ENCODE measurements at places on chromosomes 11 and 22.
A peak's percentile ranks its signal among the peaks of the same experiment; 100 is the strongest.

DNA sequence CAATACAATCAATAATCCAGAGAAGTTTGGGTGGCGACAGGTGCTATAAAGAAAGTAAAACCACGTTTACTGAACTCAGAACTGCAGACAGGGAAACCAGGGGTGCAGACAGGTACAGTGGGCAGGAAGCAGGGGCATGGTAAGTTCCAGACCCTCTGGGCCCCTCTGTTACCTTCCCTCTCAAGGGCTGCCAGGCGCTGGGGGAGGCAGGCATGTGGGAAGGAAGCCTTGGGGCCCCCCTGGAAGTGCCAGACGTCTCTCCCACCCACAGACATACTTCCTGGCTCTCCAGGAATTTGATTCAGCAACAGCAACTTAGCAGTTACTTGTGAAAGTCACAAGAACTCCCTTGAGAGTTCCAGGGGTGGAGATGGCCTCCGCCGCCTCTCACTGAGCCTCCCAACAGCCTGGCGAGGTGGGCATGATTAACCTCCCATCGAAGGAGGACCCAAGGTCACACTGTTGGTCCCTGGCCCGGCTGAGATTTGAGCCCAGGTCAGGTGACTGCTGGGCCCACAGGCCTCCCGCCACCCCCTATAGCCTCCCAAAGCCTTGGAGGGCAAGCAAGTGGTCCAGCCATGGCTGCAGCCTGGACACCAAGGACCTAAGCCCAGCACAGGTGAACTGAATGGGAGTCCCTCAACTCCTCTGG lies 14.1 kb upstream of the TSKU start:
- no peak for DNase-seq

- DNase-seq, result no peak
These were observed 29.1 kb downstream of the DRD2 start for GRCh38 chr11:113446112-113446511.

GRCh38 chr11:67632175-67632981 lies 2.6 kb upstream of the NUDT8 start:
- no peak for DNase-seq

DNA sequence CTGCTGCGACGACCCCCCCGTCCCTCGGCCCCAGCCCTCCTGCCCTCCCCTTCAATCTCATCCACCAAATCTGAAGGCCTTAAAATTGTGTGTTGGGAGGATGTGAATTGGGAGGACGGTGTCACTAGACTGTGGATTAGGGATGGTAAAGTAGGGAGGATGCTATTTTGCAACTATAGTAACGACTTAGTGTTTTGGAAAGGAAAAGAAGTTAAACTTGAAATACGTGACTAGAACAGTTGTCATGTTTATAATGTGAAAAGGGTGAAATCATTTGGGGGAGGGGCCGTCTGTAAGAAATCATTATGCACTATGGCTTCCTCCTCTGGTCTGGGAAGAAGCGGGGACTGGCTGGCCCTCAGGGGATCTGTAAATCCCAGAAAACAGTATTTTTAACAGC lies 43.4 kb upstream of the NNMT start:
- DNase-seq, result no peak

DNA sequence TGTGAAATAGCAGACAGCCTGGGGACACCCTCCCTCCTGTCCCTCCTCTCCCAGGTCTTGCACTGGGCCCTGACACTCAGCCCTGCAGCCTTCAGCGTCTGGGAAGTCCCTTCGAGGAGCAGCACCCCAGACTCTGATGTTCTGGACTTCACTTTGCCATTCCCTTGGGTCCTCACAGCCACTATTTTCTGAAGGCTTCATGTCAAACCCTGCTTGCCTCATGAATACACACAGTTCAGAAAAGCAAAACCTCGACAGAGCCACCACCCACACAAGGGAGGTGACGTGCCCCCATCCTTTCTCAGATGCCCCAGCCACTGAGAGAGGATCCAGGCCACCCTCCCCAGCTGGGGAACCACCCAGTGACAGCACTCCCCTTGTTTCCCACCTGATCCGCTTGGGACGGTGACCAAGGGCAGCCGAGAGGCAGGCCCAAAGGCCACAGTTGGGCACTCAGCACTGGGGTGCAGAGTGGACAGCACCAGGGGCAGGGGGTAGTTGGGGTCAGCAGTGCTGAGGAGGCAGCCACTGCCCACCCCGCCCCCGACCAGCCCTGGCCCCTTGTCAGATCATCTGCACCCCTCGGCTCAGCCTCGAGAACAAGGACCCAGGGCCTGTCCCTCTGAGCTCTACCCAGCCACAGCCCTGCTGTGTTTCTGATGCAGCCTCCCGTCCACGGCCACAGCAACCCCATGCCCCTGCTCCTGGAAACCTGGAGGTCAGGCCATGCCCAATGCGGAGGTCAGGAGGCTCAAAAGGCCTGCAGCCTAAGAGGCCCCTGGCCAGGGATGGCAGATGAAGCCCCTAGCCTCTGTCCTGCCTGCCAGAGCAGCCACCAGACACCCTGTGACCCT lies 3.1 kb upstream of the TNNT3 start:
- no peak for DNase-seq

GRCh38 chr11:66462911-66463310 lies 3.8 kb upstream of the PELI3 start:
- no peak for DNase-seq

DNA sequence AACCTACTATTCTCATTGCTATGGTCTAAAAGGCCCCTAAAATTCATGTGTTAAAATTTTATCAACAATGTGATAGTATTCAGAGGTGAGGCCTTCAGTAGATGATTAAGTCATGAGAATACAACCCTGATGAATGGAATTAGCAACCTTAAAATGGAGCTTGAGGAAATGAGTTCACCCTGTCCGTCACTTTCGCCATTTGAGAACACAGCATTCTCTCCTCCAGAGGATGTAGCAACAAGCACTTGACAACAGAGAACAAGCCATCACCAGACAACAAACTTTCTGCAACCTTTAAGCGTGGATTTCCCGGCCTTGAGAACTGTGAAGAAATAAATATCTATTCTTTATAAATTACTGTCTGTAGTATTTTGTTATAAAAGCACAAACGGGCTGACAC lies 197.0 kb downstream of the SBF2 start:
- DNase-seq, result peak; percentile 21

- no peak for DNase-seq
These were observed 71.0 kb downstream of the SPECC1L start for GRCh38 chr22:24341627-24342026.

DNA sequence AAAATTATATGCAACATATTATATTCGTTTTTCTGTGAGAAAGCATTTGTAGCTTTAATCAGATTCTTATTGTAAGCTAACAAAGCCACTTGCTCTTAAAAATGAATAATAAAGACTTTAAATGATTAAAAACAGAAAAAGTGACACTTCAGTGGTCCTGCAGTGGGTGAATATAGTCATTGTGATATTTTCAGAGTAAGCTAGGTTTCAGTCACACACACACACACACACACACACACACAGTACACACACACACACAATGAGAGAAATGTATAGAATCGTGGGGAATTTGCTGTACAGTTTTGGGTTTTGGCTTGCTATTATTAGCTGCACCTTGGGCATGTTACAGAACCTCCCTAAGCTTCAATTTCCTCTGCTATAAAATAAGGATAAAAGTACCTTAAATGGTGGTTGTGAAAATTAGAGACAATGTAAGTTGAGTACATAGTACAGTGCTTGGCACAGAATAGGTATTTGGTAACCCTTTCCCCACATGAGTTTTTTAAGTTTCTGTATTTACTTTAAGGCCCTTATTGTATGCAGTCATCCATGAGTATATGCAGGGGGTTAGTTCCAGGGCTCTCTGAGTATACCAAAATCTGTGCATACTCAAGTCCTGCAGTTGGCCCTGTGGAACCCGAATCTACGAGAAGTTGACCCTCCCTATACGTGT lies 39.8 kb downstream of the CSTPP1 start:
- DNase-seq, result no peak

DNA sequence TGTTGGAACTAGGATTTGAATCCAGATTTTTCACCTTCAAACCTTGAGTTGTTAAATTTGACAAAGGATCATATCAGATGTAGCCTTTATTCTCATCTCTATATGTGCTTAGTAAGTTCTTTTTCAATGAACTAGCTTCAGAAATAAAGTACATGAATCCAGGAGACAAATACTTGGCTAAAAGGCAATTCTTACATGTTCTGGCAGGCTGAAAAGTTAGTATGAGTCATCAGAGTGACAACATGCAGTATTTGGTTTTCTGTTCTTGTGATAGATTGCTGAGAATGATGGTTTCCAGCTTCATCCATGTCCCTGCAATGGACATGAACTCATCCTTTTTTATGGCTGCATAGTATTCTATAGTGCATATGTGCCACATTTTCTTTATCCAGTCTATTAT lies 40.4 kb downstream of the BBOX1 start:
- DNase-seq, result no peak

- DNase-seq, result no peak
These were observed 29.5 kb upstream of the FAM181B start for GRCh38 chr11:82763167-82763566.

- no peak for DNase-seq
These were observed 99.3 kb downstream of the TBC1D22A start for GRCh38 chr22:46861468-46862367.

GRCh38 chr22:30674482-30674881 lies 6.8 kb upstream of the DUSP18 start:
- no peak for DNase-seq

GRCh38 chr11:115325523-115325922 lies 178.7 kb downstream of the CADM1 start:
- no peak for DNase-seq

DNA sequence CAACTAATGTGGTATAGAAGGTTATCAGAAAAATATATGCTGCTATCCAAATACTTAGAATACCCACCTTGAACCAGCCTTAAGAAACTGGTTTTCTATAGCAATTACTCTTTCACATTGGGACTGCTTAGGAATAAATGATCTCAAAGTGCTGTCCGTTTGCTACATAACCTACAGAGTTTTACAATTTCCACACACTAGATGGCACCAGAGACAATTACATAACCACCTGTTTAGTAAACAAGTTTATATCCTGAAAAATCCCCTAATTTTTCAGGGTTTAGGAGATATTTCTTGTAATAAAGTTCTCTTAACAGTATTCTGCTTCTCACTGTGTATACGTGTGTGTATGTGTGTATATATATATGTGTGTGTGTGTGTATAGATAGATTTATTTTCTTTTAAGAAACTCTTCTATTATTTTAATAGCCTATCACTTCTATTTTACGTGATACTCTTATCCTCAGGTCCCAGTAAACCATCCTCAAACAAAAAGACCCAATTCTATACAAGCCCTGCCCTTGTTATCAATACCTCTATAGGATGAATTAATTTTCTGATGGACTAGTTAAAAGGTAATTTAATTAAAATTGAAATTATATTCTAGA lies 6.7 kb upstream of the OR5I1 start:
- peak; percentile 26 for DNase-seq

- no peak for DNase-seq
These were observed 5.2 kb downstream of the TEAD1 start for GRCh38 chr11:12679471-12679870.

DNA sequence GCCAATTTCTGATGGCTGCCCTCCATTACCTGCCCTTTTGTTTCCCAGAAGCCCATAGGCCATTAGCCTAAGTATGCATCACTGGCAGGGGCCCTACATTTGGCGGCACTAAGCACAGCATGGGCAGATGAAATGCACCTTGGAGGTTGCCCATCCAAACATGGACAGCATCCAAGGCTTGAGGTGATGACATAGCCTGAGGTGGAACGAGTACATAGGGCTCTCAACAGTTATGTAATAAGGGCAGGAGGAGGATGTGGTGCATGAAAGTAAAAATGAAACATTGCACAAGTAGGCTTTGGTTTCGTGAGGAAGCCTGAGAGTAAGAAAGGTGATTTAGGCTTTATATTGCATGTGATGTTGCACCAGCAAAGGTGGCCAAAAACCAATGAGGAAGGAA lies 148.1 kb downstream of the FAM76B start:
- DNase-seq, result peak; percentile 36

DNA sequence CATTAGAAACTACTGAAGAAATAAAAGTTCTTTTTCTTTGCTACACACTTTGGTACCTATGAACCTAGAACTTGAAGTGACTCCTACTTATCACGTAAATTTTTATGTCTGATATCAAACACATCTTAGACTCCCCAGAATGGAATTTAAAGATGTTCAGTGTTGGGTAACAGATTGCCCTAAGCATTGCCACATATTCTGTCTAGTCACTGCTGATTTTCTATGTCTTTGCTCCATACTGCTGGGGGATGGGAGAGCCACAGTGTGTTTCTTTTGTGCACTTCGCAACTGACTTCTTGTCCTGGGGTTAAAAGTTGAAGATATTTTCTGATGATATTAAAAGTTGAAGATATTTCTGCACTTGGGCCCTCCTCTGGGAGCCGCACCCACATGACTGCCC lies 19.4 kb upstream of the MYO18B start:
- DNase-seq, result no peak

GRCh38 chr11:130211781-130212401 lies 52.3 kb downstream of the ST14 start:
- DNase-seq, result no peak

DNA sequence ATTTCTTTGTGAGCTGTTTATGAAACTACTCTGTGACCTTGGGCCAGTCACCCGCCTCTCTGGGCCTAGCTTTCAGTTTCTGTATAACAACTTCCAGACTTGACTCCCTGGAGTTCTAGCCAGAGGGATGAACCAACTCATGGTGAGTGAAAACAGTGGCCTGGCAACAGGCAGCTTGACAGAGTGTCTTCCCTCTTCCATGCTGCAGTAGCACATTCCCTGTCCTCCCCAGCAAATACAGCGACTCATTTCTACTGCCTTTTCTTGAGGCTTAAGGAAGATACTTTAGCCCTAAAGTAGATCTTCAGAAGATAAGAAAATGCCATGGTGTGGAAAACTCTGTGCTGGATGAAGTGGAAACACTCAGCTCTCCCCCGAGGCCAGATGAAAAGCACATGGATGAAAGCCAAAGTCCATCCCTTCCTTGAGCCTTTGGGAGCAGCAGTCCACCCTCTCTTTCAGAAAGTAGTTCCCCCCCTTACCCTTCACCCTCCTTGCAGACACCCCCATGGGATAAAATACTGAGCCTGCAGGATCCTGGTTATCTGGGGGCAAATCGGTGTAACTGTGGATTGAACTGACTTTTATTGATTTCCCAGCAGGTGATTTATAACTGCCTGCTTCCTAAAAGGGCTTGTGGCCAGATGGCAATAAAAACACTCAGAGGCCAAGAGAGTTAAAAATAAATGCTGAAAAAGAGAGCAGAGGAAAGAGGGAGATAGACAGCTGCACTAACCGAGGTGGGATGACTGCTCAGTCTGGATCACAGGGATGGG lies 24.1 kb downstream of the IRAG1 start:
- peak; percentile 68 for DNase-seq

DNA sequence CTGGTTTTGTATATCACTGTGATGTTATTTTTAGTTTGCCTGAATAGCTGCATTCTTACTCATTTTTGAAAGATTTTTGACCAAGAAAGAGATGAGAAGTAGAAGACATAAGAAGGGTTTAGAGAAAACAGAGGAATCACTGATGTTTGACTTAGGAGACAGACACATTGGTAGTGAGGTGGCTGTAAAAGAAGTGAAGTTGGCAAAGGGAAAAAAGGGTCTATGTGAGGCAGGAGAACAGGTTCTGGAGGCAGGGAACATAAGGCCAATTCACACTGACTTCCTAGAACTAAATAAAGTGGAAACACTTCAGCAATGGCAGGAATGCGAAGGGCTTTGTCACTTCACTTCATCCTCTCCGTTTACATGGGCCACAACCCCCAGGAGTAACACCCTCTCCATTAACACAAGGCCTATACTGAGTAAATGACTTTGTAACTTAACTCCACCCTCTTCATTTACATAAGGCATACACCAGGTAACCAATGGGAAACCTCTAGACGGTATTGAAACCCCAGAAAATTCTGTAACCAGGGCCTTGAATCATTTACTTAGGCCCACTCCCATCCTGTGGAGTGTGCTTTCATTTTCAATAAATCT lies 36.5 kb downstream of the CTSC start:
- peak; percentile 12 for DNase-seq

- DNase-seq, result no peak
These were observed 15.8 kb upstream of the CELSR1 start for GRCh38 chr22:46553189-46553588.

Data from suppressor macrophage treated with lipopolysaccharide for 4 hours (primary cell).